ENCODE measurements at places on chromosomes 5 and 9.

GRCh38 chr9:19405771-19406170 is 3.0 kb upstream of the ACER2 start:
- DNase-seq, result no peak

DNA sequence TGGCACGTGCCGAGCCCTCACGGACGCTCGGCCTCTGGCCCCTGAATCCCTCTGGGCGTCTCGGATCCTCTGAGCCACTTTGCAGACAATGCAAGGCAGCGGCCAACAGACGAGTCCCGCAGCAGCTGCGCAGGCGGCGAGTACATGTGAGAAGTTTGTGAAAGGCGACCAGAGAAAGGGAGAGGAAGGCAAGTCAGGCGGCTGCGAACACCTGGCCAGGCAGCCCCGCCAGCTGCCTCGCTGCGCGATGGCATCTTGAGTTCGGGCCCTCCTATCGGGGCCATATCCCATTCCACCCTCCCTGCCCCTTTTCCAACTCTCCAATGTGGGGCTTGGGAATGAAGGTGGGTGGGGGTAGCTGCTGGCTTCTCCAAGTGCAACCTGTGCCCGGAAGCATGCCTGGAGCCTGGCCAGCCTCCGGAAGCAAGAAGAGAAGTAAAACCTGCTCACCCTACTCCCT is 4.5 kb upstream of the POU4F3 start:
- no peak for DNase-seq

GRCh38 chr9:84709056-84709455 is 39.5 kb downstream of the NTRK2 start:
- DNase-seq, result no peak

- no peak for DNase-seq
Observed at GRCh38 chr9:35666045-35666444, 1.1 kb upstream of the ARHGEF39 start.

DNA sequence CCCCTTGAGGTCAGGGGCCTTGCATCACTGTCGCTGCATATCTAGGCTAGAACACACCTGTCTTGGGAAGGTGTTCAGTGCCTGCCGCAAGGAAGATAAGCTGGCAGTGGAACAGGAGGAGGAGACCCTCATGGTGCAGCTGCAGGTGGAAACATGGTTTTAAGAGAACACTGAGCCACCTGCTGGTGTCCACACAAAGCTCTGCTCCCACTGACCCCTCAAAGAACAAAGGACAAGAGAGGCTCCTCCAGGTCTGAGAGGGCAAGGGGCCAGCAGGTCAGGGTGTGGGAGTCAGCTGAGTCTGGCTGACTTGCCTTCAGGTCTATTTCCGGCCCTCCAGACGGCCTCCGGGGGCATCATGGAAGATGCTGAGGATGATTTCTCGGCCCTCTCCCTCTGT is 210.1 kb upstream of the TBCA start:
- no peak for DNase-seq

GRCh38 chr5:61910771-61911170 is 395.2 kb upstream of the KIF2A start:
- DNase-seq, result no peak

- DNase-seq, result peak; percentile 83
Observed at GRCh38 chr5:92552206-92553160, 1028.5 kb downstream of the NR2F1-AS1 start.

DNA sequence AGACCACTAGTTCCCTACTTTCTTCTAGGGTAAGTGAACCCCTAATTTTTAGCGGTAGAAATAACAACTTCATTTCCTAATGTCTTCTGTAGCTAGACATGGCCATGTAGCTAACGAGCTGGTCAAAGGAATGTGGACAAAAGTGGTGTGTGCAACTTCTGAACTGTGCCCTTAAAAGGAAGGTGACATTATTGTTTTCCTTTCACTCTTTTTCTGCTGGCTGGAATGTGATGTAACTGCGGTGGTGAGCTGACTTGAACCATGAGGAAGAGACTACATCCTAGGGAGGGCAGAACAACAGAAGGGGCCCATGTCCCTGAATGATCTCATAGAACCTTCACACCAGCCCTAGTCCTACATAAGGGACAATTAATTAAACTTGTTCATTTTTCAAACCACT is 1.3 kb upstream of the SNX2 start:
- no peak for DNase-seq

DNA sequence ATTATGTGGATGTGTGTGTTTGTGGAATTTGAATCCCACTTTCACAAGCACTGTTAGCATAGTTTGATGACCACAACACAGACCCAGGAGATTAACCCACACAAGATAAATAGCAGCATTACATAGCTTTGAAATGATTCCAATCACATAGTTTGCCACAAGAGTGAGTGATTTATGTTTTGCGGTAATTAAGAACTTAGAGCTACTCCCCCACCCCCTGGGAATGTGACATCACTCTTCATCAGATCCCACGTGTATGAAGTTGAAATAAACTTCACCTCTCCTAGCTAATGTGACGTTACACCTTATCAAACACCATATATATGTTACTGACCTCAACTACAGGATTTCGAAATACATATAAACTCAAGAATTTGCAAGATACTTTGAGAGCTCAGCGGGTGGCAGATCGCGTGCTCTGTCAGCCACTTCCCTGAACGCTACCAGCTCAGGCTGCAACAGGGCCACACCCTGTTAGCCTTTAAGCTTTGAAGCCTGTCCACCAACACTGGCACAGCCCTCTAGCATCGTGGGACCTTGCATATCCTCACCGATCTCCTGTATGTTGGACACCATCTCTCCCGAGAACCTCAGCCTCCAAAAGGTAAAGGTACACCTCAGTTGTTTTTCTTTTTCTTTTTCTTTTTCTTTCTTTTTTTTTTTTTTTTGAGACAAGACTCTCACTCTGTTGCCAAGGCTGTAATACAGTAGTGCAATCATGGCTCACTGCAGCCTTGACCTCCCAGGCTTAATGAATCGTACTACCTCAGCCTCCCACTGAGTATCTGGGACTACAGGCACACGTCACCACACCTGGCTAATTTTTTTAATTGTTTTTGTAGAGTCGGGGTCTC is 1.7 kb upstream of the AGTPBP1 start:
- DNase-seq, result no peak

GRCh38 chr5:13591621-13592020 is 352.9 kb downstream of the DNAH5 start:
- DNase-seq, result no peak

DNA sequence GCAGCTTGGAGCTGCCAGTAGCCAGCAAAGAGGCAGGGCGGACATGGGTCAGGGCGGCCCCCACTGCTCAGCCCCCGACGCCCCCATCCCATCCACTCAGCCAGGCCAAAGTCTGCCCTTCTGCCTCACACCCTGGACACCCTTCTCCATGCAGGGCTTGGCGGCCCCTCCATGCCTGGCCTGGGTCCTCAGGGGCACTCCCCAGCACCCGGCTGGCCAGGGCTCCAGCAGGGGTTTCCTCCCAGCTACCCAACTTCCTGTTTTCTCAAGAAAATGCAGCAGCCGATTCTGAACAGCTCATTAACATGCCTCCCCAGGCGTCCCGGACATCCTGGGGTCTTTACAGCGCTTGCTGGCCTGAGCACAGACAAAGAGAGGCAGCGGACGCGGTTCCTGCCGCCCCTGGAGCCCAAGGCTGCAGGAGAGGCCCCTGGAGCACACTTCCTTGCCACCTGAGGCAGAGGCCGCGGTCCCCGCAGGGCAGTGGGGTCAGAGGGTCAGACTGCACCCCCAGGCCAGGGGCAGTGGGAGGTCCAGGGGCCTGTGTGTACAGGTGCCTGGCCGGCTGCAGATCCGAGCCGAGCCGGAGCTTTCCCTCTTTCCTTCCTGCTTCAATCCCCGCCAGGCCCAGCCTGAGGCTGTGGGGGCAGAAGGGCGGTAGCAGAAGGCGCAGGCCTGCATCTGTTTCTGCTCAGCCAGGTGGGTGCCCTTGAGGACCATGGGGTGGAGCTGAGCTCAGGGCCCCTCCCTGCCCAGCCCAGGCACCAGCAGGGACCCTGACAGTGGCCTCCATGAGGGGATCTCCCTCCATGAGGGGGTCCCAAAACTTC is 18.7 kb upstream of the NRARP start:
- DNase-seq, result no peak

DNA sequence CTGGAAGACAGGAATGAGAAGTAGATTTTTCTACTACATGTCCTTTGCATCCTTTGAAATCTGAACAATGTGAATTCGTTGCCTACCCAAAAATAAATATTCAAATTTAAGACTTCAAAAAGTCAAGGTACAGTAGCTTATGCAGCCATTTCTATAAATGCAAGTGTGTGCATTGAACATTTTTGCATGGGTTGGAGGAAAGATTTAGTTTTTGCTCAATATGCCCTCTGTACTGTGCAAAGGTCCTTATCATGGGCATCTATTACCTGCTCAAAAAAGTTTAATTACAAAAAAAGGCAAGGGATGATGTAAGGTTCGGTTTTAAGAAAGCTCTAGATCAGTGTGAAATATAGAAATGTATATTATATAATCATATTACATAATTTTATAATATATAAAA is 22.6 kb downstream of the AKNA start:
- no peak for DNase-seq

- no peak for DNase-seq
Observed at GRCh38 chr5:76372323-76373054, 30.6 kb upstream of the IQGAP2 start.

GRCh38 chr9:91423785-91424402 is at the start of gene NFIL3:
Gene NFIL3 (minus strand): TSS chr9:91423832. CDS start chr9:91410734, 13,098 bp downstream.
- peak; percentile 75 for DNase-seq

Data from NCI-H1092 treated with DMSO at 0.1 percent for 48 hours (cell line).